Psoas muscle (tissue), 8 donors: ENCODE measurements at places on chromosomes 6 and 20.

GRCh38 chr6:22145823-22146677 lies 150.8 kb downstream of the PRL start:
- H3K36me3 ChIP-seq: no peaks in the 10 kb centered on the region
- no peak overlapping the region for H3K27ac ChIP-seq
- H3K4me3 ChIP-seq: peak overlapping the region; percentile 66
- H3K4me1 ChIP-seq: peaks cover 47% of the 10 kb centered on the region
- H3K27me3 ChIP-seq: no peaks in the 10 kb centered on the region

DNA sequence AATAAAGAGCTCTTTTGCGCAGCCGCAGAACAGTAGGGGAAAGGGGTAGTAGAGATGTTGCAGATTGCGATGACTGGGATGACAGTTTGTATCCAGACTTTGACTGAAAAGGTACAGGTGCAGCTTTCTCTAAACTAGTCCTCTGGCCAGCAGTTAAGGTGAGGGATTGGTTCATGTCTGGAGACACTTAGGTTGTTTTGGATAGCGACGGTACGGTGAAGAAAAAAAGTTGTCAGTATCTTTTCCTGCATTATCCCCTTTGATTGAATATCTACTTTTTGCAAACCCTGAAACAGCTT lies 537 bp downstream of the PRR3 start:
- DNase-seq: no peak
- H3K4me1 ChIP-seq: peaks cover 16% of the 10 kb centered on the region
- H3K27me3 ChIP-seq: no peaks in the 10 kb centered on the region
- peak overlapping the region; percentile 95 for H3K27ac ChIP-seq

GRCh38 chr6:29892696-29893095 lies 49.6 kb upstream of the HLA-A start:
- H3K4me3 ChIP-seq: no peak overlapping the region
- no peak for DNase-seq
- H3K36me3 ChIP-seq: no peaks in the 10 kb centered on the region
- no peaks in the 10 kb centered on the region for H3K27me3 ChIP-seq
- H3K4me1 ChIP-seq: no peaks in the 10 kb centered on the region
- H3K27ac ChIP-seq: no peak overlapping the region

DNA sequence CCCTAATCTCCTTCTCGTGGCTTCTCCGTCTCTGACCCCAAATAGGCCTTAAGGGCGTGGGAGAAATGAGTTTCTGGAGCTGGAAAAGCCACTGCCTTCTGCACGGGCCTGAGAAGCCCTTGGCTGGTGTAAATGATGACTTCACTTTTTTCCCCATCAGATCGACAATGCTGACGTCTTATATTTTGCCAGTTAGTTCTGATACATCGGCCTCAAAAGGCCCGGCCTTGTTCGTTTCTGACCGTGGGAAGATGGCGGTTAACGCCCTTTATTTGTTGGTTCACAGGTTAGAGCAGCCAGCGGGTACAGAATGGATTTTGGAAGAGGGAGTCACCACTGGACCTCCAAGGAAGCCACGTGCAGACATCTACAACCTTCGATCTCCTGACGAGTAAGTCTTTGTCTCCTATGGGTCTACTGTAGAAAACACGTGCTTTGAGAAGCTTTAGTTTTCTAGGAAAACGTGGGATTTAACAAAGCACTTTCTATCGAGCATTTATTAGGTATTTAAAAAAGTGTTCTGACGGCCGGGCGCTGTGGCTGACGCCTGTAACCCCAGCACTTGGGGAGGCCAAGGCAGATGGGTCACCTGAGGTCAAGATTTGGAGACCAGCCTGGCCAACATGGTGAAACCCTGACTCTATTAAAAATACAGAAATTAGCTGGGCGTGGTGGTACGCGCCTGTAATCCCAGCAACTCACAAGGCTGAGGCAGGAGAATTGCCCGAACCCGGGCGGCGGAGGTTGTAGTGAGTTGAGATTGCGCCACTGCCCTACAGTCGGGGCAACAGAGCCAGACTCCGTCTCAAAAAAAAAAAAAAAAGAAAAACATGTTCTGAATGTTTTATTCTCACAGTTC lies 1.2 kb upstream of the ZNFX1 start:
- no peaks in the 10 kb centered on the region for H3K27me3 ChIP-seq
- H3K27ac ChIP-seq: peak overlapping the region; percentile 92
- no peak for DNase-seq
- peaks cover 59% of the 10 kb centered on the region for H3K4me1 ChIP-seq

DNA sequence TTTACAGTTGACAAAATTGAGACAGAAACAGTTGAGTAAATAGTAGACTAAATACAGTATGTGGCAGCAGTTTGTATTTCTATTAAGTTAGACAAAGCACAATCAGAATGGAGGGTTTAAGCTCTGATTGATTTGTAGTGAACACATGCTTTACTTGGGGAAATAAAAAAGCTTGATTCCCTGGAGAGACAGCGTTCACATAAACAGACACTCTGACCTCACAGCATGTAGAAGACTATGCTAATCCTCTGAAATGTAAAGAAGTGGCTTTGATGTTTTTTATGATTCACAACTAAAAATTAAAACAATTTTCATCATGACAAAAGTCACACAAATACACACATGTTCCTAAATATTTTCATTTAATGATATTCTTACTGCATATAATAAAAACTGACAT lies 126.9 kb upstream of the FAM83B start:
- no peaks in the 10 kb centered on the region for H3K27me3 ChIP-seq
- H3K36me3 ChIP-seq: no peaks in the 10 kb centered on the region
- no peak overlapping the region for H3K27ac ChIP-seq
- no peaks in the 10 kb centered on the region for H3K4me1 ChIP-seq

GRCh38 chr6:6590530-6590929 lies 2.0 kb downstream of the LY86 start:
- no peak for DNase-seq
- H3K4me1 ChIP-seq: no peaks in the 10 kb centered on the region
- no peaks in the 10 kb centered on the region for H3K36me3 ChIP-seq
- no peaks in the 10 kb centered on the region for H3K27me3 ChIP-seq
- H3K27ac ChIP-seq: no peak overlapping the region
- no peak overlapping the region for H3K4me3 ChIP-seq

DNA sequence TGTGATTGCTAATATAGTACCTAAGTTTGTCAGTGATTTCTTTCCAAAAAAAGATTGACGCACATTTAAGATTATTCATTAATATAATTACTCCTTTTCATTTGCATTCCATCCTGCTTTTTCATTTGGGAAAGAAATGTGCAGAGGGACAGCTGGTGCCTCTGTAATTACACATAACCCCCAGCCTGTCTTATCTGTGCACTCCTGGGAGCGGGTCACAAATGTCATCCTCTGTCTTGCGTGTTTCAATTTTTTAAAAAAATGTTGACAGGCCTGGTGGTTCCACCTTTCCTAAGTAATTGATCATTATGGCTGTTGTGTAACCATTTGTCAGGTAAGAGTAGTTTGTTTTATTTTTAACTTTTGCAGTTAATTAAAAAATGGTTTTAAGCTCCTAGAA lies 92.7 kb downstream of the SLX4IP start:
- no peak for DNase-seq
- peaks cover 8% of the 10 kb centered on the region for H3K4me1 ChIP-seq
- H3K4me3 ChIP-seq: no peak overlapping the region

DNA sequence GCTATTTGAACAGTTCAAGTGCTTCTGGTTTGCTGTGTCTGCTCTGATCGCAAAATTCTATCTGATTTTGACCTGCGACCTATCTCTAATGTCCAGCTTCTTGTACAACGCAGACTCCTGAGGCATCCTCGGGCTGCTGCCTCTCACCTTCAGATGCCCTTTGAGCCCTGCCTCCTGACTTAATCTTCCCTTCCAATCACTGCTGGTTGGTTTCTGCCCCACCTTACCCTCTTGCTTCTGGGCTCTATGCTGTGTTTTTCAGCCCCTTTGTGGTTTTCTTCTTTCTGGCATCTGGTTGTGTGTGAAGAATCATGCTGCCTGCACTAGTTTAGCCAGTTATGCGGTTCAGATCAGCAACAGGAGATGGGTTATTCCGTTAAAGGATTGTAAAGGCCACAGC lies 131.2 kb upstream of the THEMIS start:
- no peaks in the 10 kb centered on the region for H3K4me1 ChIP-seq
- no peak for DNase-seq
- H3K27ac ChIP-seq: no peak overlapping the region
- H3K4me3 ChIP-seq: no peak overlapping the region
